Stimulated activated CD4-positive, alpha-beta T cell treated with anti-CD3 and anti-CD28 coated beads, TNF-alpha, amount 100 ng/mL, for 1 hour (primary cell): ENCODE measurements at places on chromosomes 12 and 14.
A peak's percentile ranks its signal among the peaks of the same experiment; 100 is the strongest.

DNA sequence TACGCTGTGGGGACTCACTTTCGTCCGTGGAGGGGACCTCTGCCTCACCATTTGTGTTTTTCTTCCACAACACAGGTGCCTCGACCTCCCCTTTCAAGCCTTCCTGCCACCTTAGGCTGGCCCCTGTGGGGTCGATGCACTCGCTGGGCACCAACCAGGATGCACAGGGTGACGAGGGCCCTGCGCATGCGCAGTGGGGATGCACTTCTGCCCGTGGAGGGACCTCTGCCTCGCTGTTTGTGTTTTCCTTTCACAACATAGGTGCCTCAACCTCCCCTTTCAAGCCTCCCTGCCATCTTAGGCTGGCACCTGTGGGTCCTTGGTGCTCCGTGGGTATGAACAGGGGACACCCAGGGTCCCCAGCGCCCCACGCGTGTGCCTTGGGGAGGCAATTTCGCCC is 356.8 kb downstream of the ALG10 start:
- no peak for DNase-seq

- DNase-seq = peak; percentile 4
Measured at GRCh38 chr14:50362764-50363713, 33.6 kb downstream of the CDKL1 start.

GRCh38 chr12:48947727-48948126 is 9.6 kb downstream of the ARF3 start:
- DNase-seq = no peak

GRCh38 chr12:132559652-132560363 is 50.6 kb downstream of the LRCOL1 start:
- no peak for DNase-seq

- DNase-seq = no peak
Measured at GRCh38 chr14:77046721-77047120, 18.2 kb upstream of the IRF2BPL start.

DNA sequence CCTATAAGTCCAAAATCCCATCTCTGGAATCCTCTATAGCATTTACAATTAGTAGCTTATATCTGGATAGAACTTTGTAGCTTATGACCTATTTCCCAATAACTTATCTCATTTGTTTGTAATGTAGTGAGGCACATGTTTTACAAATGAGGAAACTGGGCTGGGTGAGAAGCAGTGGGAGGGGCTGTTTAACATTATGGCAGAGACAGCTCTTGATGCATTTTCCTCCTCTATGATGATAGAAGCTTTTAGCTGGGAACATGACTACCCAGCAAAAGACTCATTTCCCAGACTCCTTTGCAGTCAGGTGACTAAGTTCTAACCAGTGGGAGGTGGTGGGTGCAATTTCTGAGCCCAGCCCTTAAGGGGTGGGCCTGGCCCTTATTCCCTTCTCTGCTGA is 179.7 kb downstream of the TTC8 start:
- no peak for DNase-seq

- no peak for DNase-seq
Measured at GRCh38 chr12:109197327-109197726, 80.9 kb downstream of the ACACB start.

DNA sequence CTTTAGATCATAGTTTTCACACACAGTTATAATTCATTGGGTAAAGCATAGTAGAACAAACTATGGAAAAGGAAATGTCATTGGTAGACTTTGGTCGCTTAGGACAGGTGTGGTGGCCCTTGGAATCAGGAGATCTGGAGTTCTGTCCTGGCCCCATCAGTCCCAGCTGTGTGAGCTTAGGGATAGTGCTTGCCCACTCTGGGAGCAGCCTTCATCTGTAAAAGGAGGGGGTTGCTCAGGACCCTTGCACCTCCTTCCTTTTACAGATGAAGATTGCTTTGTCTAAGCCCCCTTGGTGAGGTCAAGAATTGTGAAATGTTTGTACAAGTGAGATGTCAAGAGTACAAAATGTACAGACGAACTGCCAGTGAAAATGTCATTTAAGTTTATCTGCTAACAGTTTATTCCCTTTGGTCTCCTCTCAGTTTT is 93.2 kb downstream of the BORCS5 start:
- no peak for DNase-seq

DNA sequence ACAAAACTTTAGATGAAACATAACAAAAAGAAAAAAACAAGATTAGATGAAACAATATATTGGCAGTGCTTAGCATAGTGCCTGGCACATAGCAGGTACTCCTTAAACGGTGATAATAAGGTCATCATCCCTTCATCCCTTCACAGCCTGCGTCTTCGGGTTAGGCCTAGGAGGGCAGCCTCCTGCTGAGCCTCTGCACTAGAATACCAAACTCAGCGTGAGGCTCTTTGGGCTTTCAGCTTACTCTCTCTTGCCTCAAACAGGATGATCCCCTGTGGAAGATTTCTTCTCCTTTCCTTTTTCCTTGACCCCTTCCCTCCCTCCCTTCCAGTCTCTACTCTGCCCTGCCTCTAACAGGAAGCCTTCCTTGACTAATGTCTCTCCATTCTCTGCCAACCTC is 14.4 kb upstream of the FIGNL2 start:
- no peak for DNase-seq

GRCh38 chr12:82507686-82508085 is 149.4 kb downstream of the METTL25 start:
- DNase-seq = no peak

- no peak for DNase-seq
Measured at GRCh38 chr14:74562515-74563232, 49.4 kb downstream of the LTBP2 start.

DNA sequence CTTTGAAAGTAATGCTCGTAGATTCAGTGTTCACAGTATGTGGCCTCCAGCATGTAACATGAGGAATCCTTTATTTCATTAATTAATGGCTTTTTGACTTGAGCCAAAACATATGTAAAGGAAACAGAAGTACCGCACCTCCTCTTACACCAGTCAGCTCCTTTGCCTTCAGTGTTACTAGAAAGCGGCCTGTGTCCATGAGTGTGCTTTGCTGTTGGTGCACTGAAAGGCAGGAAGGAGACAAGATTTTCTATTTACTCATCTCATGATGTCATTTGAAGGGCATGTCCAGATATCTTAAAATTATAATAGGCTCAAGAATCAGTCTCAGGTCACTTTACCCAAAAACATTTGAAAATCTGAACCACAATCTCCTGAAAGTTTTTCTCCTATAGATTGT is 9.9 kb upstream of the CCT2 start:
- DNase-seq = no peak

GRCh38 chr12:51620448-51620847 is 29.4 kb downstream of the SCN8A start:
- DNase-seq = no peak
